ENCODE measurements at places on chromosomes 12 and 14.
A peak's percentile ranks its signal among the peaks of the same experiment; 100 is the strongest.

DNA sequence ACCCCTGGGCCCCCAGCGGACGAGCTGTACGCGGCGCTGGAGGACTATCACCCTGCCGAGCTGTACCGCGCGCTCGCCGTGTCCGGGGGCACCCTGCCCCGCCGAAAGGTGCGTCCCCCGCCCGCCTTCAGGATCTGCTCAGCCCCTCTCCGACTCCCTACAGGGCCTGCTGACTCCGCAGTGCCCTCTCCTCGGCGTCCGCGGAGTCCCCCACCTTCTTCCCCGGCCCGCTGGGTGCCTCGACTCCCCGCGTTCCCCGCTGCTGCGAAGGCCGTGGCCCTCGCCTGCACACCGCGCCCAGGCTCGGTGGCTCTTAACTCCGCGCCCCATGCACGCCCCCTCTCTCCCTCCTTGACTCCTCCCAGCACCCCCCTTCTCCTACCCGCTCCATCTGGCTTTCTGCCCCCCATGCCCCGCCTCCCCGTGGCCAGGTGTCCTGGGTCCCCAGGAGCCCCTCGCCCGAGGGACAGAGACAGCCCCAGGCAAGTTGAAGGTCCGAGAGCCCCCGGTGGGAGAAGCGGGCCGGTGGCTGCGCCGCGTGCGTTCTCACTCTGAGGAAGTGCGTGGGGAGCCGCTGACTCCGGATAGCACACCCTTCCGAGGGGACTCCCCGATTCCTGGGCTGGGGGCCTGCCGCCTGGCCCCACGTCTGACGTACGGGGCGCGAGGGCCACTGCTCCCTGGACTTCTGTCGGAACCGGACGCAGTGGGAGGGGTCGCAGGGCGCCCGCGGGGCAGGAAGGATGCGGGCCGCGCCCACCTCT lies 594 bp downstream of the TAMALIN start:
- DNase-seq: peak; percentile 39

DNA sequence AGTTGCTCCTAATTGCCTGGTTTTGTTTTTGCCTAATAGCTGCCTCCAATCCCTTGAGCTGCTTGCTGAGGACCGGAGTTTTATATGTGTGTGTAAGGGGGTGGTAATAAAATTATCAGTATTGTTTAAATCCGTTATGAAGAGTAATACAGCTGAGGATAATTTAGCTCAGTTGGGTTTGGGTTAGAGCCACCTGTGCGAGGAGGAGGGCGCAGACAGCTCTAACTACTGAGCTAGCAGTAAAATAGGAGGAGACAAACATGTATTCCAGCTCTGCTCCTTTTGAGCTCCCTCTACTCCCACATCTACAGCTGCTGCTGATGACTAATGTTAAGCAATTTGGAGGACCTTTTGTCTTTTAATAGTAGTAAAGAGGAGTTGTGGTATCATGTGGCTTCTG lies 61.5 kb downstream of the SPATS2 start:
- peak; percentile 64 for DNase-seq

GRCh38 chr14:52553671-52554575 lies 1.3 kb downstream of the GPR137C start:
- peak; percentile 78 for DNase-seq

GRCh38 chr14:69363055-69363454 lies 35.0 kb downstream of the ERH start:
- peak; percentile 84 for DNase-seq

- DNase-seq: no peak
These were observed 136.4 kb upstream of the LGR5 start for GRCh38 chr12:71303199-71303598.

DNA sequence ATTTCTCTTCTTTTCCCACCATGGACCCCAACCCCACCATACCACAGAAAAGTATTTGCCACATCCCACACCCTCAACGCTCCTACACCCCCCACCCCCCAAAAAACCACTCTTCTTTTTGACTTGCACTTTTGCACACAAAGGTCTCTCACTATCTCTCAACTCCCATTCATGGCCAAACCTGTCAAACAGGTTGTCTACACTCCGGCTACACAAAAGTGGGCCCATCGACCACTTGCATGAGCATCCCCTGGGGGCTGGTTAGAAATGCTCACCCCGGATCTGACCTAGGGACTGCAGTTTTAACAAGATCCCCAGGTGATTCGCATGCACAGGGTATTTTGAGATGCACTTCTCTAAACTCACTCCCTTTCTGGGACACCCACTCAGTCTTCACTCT lies 248.2 kb downstream of the DPF3 start:
- no peak for DNase-seq

GRCh38 chr12:18932715-18933114 lies 194.8 kb downstream of the CAPZA3 start:
- DNase-seq: peak; percentile 29

DNA sequence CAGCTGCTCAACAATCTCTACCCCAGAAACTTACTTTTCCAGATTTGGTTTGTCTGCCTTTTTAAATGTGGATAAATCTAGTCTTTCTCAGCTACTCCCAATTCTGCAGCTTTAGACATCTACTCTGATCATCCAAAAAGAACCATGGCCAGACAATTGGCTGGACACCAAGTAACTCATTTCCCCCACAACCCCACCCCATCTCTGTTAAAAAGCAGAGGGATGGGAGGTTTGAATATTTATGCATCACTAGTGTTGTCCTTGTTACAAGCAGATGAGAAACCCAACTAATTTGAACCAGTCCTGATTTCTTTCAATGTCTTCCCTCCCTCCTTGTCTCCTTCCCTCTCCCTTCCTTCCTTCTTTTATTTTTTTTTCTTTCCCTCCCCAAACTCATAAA lies 391.9 kb downstream of the GALC start:
- DNase-seq: no peak

- DNase-seq: peak; percentile 56
These were observed 795 bp downstream of the STAT6 start for GRCh38 chr12:57110104-57111030.

Data from AG20443 (cell line).